MG63 (cell line): ENCODE measurements at places on chromosomes 1 and 21.

DNA sequence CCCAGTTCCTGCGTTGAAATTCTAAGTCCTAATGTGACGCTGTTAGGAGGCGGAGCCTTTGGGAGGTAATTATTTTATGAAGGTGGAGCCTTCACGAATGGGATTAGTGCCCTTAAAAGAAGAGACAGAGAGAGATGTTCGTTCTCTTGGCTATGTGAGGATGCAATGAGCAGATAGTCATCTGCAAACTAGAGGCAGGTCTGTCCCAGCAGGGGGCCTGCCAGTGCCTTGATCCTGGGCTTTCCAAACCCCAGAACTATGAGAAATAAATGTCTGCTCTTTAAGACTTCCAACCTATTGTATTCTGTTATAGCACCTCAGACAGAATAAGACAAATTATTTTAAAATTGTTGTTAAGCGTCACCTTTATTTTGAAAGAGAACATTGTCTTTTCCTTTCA lies 123.1 kb upstream of the KCNJ6 start:
- no peak for DNase-seq

DNA sequence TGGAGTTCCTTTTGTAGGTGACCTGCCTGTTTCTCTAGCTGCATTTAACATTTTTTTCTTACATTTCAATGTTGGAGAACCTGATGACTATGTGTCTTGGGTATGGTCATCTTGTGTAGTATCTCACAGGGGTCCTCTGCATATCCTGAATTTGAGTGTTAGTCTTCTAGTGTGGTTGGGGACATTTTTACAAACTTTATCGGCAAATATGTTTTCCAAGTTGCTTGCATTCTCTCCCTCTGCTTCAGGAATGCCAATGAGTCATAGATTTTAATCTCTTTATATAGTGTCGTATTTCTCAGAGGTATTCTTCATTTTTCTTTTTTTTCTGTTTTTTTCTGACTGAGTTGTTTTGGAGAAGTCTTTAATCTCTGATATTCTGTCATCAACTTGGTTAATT lies 684.0 kb downstream of the NCAM2 start:
- DNase-seq, result no peak

- DNase-seq, result peak; percentile 16
Observed at GRCh38 chr1:87495870-87496269, 167.2 kb downstream of the LMO4 start.

DNA sequence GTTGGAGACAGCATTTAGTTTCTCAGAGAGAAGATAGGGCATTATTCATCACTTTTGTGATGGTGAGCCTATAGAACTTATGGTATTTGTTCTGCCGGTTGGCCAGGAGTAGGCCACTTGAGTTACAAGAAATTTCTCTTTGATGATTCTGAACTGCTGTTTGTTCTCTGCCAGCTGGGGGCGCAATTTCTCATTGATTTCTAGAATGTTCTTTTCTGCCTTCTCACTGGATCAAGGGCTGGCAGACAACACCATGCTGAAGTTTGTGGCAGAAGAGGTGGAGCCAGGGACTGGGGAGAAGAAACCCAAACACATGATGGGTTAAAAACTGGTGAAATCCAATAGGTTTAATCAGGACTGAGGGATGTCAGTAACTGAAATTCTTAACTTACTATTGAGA lies 360.6 kb downstream of the FAM72C start:
- no peak for DNase-seq

- no peak for DNase-seq
Observed at GRCh38 chr1:22071511-22071910, 19.0 kb downstream of the CDC42 start.
